ENCODE measurements at places on chromosomes 7 and 10. TPM values are rescaled to one million over a fixed set of nuclear protein-coding genes. Genes with fewer than 3 reads are reported as not detected.

DNA sequence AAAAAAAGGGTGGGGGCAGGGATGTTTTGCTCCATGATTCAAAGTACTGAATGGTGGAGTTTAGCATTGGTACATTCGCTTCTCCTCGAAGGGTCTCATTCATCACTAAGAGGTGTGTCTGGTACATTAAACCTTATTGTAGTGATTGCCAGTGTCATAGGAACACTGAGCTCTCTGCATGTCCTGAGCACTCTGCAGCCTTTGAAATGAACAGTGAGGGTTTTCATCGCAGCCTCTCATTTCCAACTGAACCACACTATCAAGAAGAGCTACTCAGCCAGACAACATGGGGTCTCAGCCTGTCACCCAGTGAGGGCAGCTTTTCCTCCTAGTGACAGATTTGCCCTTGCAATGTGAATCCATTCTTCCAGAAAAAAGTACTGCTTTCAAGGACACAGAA lies 7.6 kb upstream of the DEPP1 start:
- no peaks in the 10 kb centered on the region for H3K27me3 ChIP-seq
- no peak for DNase-seq
- peaks cover 41% of the 10 kb centered on the region for H3K4me1 ChIP-seq

GRCh38 chr7:137606061-137606674 lies 240.6 kb downstream of the DGKI start:
- H3K27ac ChIP-seq = no peak overlapping the region
- H3K4me3 ChIP-seq = no peak overlapping the region
- no peaks in the 10 kb centered on the region for H3K4me1 ChIP-seq
- DNase-seq = no peak
- H3K27me3 ChIP-seq = no peaks in the 10 kb centered on the region

DNA sequence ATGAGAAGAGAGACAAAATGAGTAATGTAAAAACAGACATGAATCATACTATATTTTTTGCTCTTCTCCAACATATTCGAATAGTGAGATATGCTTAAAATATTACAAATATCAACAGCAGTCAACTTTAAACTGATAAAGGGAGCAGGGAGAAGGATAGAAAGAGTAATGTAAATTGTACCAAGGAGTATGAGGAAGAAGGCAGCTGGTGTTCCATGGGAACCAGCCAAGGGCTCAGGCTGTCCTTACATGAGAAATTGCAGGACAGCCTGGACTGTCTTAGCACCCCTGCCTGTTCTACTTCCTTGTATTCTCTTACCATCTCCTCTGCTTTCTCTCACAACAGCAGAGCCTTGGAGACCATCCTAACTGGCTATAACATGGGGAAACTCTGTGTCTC lies 128.7 kb downstream of the TSPAN12 start:
- no peaks in the 10 kb centered on the region for H3K4me1 ChIP-seq
- no peak overlapping the region for H3K27ac ChIP-seq
- no peaks in the 10 kb centered on the region for H3K27me3 ChIP-seq

DNA sequence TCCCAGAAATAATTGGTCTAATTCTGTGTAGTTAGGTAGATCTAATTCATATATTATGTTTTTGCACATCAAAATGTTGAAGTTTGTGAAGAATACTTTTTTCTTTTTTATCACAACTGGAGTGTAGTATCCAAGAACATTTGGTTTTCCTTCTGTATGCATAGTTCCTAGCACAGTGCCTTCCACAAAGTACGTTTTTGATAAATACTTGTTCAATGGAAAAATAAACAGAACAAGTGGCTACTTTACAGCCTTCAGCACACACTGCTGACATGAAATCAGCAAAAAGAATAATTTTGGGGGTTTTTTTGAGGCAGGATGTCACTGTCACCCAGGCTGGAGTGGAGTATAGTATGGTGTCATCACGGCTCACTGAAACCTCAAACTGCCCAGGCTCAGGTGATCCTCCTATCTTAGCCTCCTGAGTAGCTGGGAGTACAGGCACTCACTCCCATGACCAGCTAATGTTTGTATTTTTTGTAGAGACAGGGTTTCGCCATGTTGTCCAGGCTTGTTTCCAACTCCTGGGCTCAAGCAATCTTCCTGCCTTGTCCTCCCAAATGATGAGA lies 27.9 kb downstream of the TARP start:
- H3K27ac ChIP-seq = no peak overlapping the region
- no peak overlapping the region for H3K4me3 ChIP-seq
- no peaks in the 10 kb centered on the region for H3K27me3 ChIP-seq
- no peaks in the 10 kb centered on the region for H3K4me1 ChIP-seq
- no peaks in the 10 kb centered on the region for H3K36me3 ChIP-seq

DNA sequence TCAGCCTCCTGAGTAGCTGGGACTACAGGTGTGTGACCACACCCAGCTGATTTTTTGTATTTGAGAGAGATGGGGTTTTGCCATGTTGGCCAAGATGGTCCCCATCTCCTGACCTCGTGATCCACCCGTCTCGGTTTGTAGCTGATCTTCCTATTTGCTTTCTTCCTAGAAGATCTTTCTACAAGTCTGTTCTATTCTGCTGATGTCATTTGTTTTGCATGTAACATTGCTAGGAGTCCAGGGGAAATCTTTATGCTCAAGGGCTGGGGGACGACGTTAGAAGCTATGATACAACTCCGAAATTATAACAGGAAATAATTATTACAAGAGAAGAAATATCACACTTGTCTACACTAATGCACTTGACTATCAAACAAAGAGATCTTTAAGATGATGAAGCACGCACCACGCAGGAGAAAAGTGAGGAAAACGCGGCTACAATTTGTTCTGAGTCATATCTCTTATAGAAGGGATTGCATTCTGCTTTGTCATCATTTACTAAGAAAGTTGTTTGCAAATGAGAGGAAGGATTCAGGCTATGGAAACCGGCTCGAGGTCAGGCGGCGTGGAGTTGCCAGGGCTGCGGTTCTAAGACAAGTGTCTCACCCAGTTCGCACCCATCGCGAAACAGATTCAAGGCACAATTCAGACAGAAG lies 103.0 kb upstream of the CARD11 start:
- H3K36me3 ChIP-seq = no peaks in the 10 kb centered on the region
- H3K27ac ChIP-seq = no peak overlapping the region
- no peak for DNase-seq
- H3K4me3 ChIP-seq = no peak overlapping the region
- H3K27me3 ChIP-seq = no peaks in the 10 kb centered on the region
- peaks cover 9% of the 10 kb centered on the region for H3K4me1 ChIP-seq

DNA sequence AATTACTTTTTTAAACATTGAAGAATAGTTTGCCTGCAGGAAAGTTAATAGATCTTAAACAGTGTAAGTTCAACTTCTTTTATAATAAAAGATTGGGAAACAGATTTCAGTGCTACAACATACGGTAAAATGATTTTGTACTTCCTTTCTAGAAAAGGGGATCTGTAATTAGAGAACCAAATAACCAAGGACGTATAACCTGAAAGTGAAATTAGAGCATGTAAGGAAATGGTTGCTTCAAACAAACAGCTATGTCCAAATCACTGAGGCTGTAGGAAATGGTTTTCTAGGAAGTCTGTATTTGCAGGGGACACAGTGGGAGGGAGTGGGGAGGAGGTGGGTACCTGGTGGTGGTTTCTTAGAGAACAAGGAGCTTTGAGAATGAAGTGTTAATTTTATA lies 57.9 kb upstream of the EXOC6 start:
- no peak overlapping the region for H3K4me3 ChIP-seq
- no peaks in the 10 kb centered on the region for H3K4me1 ChIP-seq
- no peak for DNase-seq
- H3K27me3 ChIP-seq = no peaks in the 10 kb centered on the region
- H3K36me3 ChIP-seq = no peaks in the 10 kb centered on the region
- no peak overlapping the region for H3K27ac ChIP-seq

- H3K4me3 ChIP-seq = no peak overlapping the region
- H3K4me1 ChIP-seq = peaks cover 21% of the 10 kb centered on the region
- H3K27me3 ChIP-seq = no peaks in the 10 kb centered on the region
- H3K36me3 ChIP-seq = no peaks in the 10 kb centered on the region
- no peak for DNase-seq
Measured at GRCh38 chr7:2754086-2754485, 66.1 kb downstream of the AMZ1 start.

GRCh38 chr10:102279104-102279503 lies 33.8 kb downstream of the GBF1 start:
- no peak overlapping the region for H3K27ac ChIP-seq
- H3K4me1 ChIP-seq = peaks cover 9% of the 10 kb centered on the region
- H3K27me3 ChIP-seq = no peaks in the 10 kb centered on the region
- no peaks in the 10 kb centered on the region for H3K36me3 ChIP-seq

DNA sequence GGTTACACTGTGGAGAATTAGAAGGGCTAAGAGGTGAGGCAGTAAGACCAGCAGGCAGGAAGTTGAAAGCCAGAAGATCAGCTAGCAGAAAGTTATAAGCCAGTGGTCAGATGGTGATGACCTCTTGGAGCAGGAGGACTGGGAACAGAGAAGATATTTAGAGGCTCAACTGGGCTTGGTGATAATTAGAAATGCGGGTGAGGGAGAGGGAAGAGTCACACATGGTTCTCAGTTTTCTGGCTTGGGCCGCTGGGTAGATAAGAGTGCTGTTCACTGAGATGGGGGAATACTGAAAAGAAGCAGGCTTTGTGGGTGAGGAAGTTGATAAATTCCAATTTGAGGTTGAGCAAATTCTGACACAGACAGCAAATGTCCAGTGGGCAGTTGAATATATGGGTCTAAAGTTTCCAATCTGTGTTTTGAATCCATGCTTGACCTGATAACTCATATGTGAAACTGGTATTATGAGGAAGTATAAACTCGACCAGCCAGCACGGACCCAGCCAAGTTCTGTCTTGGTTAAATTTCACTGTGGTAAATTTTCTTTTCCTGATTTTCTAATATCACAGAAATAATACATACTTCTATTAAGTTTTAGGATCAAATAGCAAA lies 22.7 kb downstream of the LSMEM1 start:
- no peak overlapping the region for H3K27ac ChIP-seq
- no peaks in the 10 kb centered on the region for H3K27me3 ChIP-seq
- H3K4me1 ChIP-seq = no peaks in the 10 kb centered on the region
- H3K36me3 ChIP-seq = no peaks in the 10 kb centered on the region
- DNase-seq = no peak
- no peak overlapping the region for H3K4me3 ChIP-seq

DNA sequence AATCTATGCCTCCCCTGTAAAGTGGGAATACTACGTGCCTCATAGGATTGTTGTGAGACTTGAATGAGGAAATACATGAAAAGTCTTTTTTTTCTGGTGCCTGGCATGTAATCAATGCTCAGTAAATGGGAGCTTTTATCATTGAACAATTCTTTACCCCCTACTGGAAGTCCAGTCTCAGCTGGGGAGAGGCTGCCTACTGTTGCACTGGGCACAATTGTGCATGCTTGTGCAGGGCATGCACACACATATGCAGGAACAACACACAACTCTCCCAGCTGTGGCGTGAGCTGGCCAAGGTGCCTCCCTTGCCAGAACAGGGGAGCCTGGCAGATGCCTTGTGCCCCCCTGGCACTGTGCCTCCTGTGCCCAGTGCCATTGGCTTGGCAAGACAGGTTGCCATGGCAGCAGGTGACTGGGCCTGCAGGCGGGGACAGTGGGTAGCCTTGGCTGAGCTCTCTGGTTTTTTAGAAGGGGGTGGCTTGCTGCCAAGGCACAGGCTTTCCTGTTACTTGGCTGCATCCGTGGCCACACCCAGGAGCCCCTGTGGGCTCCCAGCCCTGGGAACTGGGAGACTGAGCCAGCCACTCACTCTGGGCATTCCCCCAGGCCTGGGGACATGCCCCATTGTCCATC lies 16.1 kb upstream of the PALD1 start:
- no peak overlapping the region for H3K4me3 ChIP-seq
- no peaks in the 10 kb centered on the region for H3K36me3 ChIP-seq
- H3K27me3 ChIP-seq = peaks cover 7% of the 10 kb centered on the region
- H3K27ac ChIP-seq = peak overlapping the region; percentile 69
- peaks cover 56% of the 10 kb centered on the region for H3K4me1 ChIP-seq
- DNase-seq = peak; percentile 84

DNA sequence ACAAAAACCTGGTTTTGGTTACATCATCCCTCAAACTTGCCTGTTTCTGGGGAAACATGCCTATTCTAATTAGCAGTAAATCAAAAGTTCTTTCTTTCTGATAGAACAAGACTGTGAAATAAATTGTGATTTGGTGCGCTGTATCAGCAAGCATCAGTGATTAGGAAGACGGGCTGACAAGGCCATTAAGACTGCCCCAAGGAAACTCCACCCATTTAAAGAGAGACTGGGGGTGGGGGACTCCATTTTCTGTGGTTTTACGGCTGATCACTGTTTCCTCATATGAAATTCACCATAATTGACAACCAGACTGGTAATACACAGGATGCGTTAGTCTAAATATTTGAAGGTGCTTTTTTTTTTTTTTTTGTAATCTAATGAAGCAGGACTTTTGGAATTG lies 68.7 kb downstream of the MBL2 start:
- no peak overlapping the region for H3K27ac ChIP-seq
- no peaks in the 10 kb centered on the region for H3K27me3 ChIP-seq
- H3K4me1 ChIP-seq = no peaks in the 10 kb centered on the region
- no peak overlapping the region for H3K4me3 ChIP-seq
- no peak for DNase-seq

DNA sequence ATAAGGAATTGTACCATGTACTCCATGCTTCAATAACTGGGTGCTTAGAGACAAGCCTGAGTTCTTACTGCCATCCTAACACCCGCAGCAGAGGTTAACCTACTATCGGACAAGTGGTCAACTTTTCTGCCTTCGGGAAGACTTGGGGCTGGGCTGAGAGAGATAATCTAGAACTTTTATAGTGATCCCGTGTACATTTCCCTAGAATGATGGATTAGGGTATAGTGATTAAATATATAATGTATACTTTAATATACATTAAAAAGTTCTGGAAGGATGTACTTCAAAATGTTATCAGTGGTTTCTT lies 12.2 kb upstream of the HNRNPF start:
- peak overlapping the region; percentile 89 for H3K27ac ChIP-seq
- no peak for DNase-seq
- H3K27me3 ChIP-seq = no peaks in the 10 kb centered on the region
- no peaks in the 10 kb centered on the region for H3K36me3 ChIP-seq

DNA sequence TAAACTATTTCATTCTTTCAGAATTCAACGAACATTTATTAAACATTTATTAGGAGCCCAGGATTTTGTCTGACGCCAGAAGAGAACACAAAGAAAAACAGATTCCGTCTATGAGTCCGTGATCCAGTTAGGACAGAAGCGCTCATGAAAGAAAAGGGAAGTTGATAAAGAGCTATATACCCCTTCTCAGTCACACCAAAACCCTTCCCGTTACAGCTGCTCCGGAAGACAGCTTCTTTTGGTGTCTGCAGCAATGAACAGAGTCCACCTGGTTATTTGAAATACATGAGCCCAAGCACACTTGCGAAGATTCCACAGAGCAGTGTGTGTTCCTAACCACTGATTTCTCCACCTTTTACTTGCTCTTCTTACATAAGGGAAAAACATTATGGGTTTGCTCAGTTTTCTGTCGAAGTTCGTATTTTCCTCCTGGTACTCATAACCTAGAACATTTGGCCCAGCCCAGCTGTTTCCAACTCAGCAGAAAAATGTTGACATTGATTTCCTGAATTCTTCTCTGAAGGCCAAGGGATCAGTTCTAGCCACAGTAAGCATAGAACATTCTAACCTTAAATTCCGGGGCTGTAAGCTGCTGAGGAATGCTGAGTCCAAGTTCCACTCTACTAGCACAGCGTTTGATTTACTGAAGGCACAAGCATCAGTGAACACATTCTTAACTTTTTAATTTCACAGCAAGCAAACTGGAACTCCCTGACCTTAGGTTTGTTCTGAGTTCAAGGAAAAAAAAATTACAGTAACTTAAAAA lies 206.5 kb downstream of the SORCS1 start:
- peaks cover 4% of the 10 kb centered on the region for H3K4me1 ChIP-seq
- no peak overlapping the region for H3K4me3 ChIP-seq
- H3K27me3 ChIP-seq = no peaks in the 10 kb centered on the region

The GUSB gene
- total RNA-seq = 20.8 TPM

The IFIT3 gene
- total RNA-seq = 26.1 TPM

The POLR2J2 gene
- total RNA-seq = 4.1 TPM

The GARIN1A gene
- total RNA-seq = 0.50 TPM

The KIF11 gene
- 14.4 TPM for total RNA-seq

The ZNF503 gene
- total RNA-seq = 6.4 TPM

Measured in spinal cord (tissue), 10 donors.